ENCODE measurements at places on chromosomes 16 and 17. TPM values are rescaled to one million over a fixed set of nuclear protein-coding genes. Genes with fewer than 3 reads are reported as not detected.

DNA sequence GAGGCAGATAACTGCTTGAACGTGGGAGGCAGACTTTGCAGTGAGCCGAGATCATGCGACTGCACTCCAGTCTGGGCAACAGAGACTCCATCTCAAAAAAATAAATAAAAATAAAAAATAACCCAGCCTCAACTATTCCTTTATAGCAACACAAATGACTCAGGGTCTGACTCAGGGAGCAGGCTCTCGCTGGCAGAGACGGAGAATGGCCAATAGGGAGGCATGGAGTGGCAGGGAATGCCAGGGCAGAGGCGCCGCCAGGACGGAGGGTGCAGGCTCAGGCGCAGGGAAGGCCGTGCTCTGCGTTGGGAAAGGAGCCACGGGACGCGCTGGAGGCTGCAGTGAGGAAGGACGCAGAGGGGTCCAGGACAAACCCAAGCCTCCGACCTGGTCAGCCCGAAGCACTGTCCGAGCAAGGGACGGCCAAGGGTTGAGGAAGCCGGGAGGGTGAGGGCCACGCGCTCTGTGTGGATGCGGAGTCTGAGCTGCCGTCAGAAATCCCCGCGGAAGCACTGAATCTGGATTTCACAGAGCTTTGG, 40.3 kb downstream of the PKD1 start:
- DNase-seq = no peak

PLA2G10 gene
- 0.66 TPM for total RNA-seq

CDH15 gene
- not detected for total RNA-seq

PPM1E gene
- under 0.01 TPM for total RNA-seq

Data from esophagus squamous epithelium (tissue), 5 donors.